Fibroblast of mammary gland (primary cell): ENCODE measurements at places on chromosomes 16 and 17.

DNA sequence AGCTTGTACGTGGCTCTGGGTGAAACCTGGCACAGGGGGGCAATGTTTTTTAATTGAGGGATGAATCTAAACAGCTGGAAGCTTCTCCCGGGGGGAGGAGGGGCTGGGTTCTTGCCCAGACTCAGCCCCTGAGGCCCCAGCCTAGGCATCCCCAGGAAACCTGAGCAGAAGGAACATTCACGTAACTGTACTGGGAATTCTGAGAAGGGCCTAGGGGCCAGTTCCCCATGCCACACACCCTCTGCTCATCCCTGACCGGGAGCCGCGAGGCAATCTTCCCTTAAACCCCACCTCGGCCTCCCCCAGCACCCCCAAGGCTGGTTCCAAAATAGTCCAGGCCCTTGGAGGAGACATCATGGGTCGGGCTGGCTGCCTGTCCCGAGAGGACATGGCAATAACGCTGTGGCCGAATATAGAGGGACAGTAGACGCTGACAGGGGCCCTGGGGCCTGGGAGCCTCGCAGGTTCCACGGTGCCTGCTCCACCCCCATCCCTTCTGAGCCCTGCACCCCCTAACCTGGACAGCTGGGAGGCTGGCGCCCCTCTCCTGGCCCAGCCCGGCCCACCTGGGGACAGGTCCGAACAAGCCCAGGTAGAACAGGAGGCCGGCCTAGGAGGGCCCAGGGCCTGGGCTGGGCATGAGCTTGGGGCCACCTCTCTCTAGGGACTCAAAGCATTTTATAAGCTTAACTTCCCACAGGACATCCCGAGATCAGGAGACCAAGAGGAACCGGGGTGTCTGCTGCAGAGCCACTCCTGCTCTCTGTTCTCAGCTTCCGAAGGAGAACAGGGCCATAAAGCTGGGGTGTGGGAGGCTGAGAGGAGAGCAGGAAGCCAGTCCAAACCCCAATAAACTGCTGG, 83.2 kb upstream of the TOB1 start:
- DNase-seq, result no peak

DNA sequence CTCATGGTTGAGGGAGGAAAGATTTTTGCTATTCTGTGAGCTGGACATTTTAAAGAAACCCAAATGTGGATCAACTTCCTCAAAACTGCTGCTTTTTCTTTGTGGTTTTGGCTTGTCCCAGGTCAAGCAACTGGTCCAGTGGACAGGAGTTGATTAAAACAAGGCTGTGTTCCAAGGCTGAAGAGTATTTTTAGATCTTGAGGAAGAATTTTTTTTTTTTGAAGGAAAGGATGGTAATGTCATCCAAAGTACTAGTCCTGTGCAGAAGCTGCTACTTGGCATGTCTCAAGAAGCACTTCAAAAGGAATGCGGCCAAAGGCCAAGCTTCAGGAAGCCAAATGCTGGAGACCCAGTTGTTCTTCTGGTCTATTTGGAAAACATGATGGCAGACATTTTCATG, 8.0 kb upstream of the MYH2 start:
- peak; percentile 90 for DNase-seq

GRCh38 chr17:68446626-68447041, 10.7 kb downstream of the WIPI1 start:
- DNase-seq, result no peak

DNA sequence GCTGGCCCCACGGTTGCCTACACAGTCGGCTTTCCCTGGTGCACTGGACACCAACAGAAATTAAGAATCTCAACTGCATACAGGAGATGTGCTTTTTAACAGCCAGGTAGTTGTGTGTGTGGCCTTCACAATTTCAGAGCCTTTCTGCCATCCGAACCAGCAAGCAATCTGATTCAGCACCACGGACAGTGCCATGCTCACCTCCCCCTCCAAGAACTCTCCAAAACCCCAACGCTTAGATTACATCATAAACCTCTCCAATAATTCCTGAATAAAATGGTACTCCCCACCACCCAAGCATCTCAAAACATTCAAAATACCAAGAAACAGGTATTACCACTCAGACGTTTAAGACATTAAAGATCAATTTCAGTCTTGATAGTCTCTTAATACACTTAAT, 31.8 kb downstream of the USP7 start:
- DNase-seq, result peak; percentile 71

DNA sequence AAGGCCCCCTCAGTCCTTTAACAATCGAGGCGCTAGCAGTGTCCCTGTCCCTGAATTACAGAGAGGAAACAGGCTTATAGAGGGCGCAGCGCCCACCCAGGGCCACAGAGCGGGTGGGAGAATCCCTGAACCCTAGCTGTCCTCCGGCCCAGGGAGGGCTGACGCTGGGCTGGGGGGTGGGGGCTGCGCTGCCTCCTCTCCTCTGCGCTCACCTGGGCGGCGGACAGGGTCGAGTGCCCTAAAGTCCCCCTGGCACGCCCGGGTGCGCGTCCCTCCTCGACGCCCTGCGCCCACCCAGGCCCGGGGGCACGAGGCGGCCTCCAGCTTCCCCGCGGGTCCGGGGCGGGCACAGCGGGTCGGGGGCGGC, 200.4 kb upstream of the N4BP1 start:
- DNase-seq, result no peak

DNA sequence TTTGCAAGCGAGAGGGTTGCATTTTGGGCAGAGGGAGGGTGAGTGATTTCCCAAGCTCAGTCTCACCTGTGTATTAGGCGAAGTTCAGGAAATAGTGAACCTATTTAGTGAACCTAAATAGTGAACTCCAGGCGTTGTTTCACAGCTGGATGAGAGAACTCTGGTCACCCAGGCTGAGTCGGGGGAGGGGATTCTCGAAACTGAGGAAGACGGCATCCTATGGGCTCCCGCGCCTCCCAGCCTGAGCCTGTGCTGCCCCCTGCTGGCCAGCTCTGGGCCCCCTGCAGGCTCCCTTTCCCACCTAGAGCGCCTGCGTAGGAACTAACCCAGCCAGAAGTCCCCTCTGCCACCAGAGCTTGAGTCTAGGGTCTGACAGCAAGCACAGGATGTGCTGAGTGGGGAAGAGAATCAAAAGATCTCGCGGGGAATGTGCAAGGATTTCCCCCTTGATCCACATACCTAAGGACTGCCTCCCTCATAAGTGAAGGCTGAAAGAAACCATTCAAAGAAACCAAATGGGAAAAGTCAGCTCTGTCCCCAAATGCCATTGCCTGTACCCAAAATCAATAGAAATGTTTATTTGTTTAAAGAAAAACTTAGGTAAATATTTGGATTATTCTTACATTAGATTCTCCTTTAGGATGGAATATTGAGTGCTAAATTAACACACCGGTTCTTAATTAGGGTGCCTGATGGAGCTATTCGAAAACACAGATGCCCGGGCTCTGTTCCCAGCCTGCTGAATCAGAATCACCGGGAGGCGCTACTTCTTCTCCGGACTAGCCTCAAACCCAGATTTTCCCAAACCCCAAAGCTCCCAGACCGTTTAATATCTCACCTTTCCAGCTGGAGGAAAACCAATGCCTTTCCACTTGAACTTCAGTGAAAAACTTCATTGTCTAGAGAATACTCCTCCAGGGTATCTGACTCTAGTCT, 14.8 kb upstream of the MARVELD3 start:
- peak; percentile 48 for DNase-seq

- DNase-seq, result peak; percentile 60
Measured at GRCh38 chr17:5536866-5537650, 47.3 kb downstream of the NLRP1 start.

GRCh38 chr17:66425756-66426396, 123.5 kb downstream of the PRKCA start:
- DNase-seq, result no peak

- DNase-seq, result no peak
Measured at GRCh38 chr16:56277075-56277474, 85.8 kb downstream of the GNAO1 start.

DNA sequence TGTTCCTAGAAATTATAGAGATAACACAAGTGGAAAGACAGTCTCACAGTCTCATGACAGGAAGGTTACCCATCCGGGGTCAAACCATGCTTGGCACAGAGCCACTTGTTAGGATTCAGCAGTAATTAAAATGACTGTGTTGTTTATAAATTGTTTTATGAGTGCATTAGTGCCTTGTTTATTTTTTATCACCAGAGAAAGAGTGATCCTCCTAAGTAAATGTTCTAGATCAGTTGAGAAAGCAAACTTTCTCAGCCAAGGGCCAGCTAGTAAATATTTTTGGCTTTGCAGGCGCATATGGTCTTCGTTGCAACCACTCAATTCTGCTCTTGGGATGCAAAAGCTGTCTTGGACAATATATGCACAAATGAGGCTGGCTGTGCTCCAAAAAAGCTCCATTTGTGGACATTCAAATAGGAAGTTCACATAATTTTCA, 253.9 kb upstream of the CACNG5 start:
- DNase-seq, result peak; percentile 31

DNA sequence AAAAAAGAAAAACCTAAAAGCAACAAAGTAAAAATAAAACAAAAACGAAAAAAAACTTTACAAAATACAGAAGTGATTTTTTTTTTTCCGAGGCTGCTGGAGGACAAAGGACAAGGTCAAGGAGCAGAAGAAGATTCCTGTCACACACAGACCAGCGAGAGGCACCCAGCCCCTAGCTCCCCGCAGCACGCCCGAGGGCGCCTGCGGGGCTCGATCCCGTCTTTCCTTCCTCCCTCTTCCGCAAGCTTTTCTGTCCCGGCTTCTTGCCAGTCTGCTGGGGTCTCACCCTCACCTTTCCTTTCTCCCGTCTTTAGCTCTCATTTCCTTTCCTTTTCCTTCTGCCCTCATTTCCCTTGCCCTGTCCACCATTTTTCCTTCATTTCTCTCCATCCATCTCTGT, 66.1 kb upstream of the DNAH17 start:
- DNase-seq, result no peak

GRCh38 chr17:62648956-62649294, 21.5 kb downstream of the MRC2 start:
- DNase-seq, result no peak

DNA sequence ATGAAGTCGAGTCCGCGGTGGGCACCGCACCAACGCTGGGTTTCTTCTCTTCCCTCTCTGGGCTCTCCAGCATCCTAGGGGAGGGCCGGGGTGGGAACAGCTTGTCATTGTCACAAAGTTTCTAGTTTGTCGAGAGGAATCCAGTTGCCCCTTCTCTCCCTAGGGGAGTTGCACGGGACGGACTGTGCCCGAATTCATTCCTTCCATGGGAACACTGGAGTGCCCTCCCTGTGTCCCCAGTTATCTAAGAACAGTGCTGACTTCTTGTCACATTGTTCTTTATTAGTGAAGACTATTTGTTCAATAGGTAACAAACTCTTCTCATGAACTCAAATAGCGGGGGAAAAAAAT, 1.2 kb downstream of the KLHL36 start:
- DNase-seq, result no peak

- no peak for DNase-seq
Measured at GRCh38 chr16:49679095-49679494, 176.8 kb downstream of the ZNF423 start.

GRCh38 chr16:72848759-72849664, 198.9 kb downstream of the ZFHX3 start:
- peak; percentile 87 for DNase-seq

GRCh38 chr17:5373112-5373511, 46.4 kb downstream of the NUP88 start:
- DNase-seq, result no peak

GRCh38 chr16:13332713-13333255, 431.4 kb downstream of the SHISA9 start:
- no peak for DNase-seq
